RWPE1 (cell line): ENCODE measurements at places on chromosomes 3 and 15.

- peak; percentile 12 for DNase-seq
Observed at GRCh38 chr3:61250784-61251173, 473 bp downstream of the FHIT start.

DNA sequence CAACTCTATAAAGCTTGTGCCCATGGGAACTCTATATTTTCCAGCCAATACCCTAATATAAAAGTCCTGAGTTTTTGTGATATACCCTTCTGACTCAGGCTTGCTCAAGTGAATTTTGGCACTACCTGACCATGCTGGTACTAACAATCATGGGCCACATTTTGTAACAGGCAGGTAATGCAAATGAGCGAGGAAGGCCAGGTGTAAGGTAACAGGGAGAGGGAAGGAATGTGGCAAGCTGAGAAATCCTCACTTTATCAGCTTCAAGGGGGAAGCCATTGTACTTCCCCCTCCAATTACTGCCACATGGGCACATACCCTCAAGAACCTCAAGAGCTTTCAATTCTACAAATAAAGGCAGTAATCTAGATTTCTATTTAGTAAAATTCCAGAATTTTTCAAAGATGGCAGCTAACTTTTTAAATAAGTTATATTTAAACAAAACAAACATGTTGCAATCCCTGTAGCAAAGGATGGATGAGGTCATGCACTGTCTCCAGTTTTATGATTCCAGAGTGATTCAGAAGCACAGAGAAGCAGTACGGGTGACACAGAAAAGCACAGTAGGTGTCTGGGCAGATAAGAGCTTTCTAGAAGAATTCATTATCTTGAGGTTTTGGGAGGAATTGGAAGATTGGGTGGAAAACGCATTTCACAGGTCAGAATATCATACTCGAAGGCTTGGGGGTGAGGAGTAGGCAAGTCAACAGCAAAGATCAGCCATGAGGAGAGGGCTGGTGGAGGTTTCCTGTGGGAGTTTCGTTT, 87.6 kb downstream of the FOXP1 start:
- DNase-seq, result peak; percentile 55

- DNase-seq, result peak; percentile 40
Observed at GRCh38 chr3:141530415-141530768, 43.6 kb downstream of the RASA2 start.

- DNase-seq, result no peak
Observed at GRCh38 chr3:72630327-72630968, 217.8 kb downstream of the SHQ1 start.

- DNase-seq, result no peak
Observed at GRCh38 chr15:76078285-76078877, 18.6 kb downstream of the TMEM266 start.

GRCh38 chr15:50116477-50116876, 2.6 kb downstream of the ATP8B4 start:
- no peak for DNase-seq

GRCh38 chr3:84958495-84959469, at the start of gene CADM2:
Gene CADM2 (plus strand): TSS chr3:84958989.
- DNase-seq, result peak; percentile 89
